Stimulated activated effector memory CD8-positive, alpha-beta T cell treated with anti-CD3 and anti-CD28 coated beads, Interleukin-12 subunit alpha, Interleukin-12 subunit beta, amount 100 ng/mL, for 72 hours (primary cell): ENCODE measurements at places on chromosomes 1 and 21.

- no peak for DNase-seq
Measured at GRCh38 chr1:24468685-24469316, 33.8 kb upstream of the RCAN3 start.

- DNase-seq = no peak
Measured at GRCh38 chr1:54153535-54154439, 987 bp upstream of the CDCP2 start.

- DNase-seq = no peak
Measured at GRCh38 chr21:15875286-15875685, 145.5 kb downstream of the USP25 start.

DNA sequence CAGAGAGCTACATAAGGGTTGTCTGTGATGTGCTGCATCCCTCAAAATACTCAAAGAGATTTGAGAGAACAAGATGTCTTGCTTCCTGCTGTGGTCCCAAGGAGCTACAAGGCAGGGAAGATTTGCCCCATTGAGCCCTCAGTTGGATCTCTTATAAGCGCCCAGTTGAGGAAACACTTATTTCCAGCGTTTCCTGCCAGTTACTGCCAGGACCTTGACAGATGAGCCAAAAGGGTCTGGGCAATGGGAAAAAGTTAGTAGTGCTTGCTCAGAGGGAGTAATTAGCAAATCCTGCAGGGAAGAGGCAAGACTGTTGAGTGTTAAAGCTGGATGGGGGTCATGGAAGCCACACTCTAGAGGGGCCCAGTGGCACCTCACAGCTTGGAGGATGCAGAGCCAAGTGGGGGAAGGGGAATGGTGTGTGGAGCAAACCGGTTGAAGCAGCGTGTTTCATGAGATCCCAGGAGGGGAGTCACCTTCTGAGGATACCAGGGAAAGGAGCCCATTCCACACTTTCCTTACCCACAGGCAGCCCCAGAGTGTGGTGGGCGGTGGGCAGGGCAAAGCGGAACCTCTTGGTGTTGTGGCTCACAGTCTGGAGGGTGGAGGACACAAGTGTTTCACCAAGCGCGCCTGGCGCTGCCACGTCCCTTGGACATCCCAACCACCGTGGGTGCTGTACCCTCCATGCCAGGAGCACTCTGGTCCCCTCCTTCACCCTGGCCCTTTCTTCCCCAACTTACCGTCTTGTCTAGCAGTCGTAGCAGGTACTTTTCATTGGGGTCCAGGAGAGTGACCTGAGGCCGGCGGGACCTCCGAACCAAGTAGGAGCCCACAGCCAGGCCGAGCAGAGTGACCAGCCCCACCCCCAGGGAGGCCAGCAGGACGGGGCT lies 805 bp downstream of the CYB5R1 start:
- DNase-seq = no peak

DNA sequence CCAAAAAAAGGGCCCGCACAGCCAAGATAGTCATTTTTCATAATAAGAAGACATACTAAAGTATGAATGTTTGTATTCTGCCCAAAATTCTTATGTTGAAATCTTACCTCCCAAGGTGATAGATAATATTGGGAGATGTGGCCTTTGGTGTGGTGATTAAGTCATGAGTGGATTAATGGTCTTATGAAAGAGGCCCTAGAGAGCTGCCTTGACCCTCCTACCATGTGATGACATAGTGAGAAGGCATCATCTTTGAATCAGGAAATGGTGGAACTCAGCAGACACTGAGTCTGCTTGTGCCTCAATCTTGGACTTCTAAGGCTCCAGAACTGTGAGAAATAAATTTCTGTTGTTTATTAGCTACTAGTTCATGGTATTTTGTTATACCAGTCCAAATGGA lies 11.8 kb upstream of the RNPC3 start:
- DNase-seq = no peak

DNA sequence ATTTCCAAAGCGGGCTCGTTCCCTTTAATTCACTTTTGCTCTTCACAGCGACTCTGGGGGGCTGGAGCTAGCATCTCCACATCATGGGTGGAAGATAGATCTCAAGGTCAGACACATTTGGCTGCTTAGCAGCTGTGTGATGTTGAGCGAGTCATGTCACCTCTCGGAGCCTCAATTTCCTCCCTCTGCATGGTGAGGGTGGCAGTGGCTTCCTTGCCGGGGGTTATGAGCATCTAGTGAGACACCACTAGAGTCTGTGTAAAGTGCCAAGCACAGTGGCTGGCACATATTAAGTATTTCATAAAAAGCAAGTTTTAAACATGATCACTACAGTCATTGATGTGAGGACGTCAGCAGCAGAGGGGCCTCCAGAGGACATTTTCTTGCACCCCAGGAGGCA lies 16.9 kb upstream of the ECE1 start:
- DNase-seq = no peak

DNA sequence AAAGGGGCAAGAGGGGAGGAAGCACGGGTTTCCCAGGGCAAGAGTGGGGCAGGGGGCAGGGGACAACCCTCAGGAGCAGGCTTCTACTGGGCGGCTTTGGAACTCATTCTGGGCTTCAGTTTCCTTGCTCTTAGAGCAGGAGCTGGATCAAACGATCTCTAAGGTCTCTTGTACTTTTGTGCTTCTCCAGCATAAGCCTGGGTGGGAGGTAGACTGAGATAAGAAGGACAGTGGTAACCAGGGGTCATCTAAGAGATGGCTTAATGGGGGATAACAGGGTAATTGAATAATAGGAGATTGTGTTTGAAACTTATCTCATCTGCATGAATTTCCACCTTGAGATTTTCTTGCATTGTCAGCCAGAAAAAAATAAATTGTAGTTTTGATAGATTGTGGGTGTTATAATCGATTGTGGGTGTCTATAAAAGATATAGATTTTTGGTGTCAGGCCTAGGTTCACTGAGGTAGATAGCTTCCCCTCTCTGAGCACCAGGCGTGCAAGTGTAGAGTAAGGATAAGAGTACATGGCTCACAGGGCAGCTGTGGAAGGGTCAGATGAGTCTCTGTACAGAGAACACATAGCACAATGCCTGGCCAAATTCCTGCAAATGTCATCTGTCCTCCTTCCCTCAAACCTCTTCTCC lies 68.0 kb downstream of the CD58 start:
- DNase-seq = no peak

DNA sequence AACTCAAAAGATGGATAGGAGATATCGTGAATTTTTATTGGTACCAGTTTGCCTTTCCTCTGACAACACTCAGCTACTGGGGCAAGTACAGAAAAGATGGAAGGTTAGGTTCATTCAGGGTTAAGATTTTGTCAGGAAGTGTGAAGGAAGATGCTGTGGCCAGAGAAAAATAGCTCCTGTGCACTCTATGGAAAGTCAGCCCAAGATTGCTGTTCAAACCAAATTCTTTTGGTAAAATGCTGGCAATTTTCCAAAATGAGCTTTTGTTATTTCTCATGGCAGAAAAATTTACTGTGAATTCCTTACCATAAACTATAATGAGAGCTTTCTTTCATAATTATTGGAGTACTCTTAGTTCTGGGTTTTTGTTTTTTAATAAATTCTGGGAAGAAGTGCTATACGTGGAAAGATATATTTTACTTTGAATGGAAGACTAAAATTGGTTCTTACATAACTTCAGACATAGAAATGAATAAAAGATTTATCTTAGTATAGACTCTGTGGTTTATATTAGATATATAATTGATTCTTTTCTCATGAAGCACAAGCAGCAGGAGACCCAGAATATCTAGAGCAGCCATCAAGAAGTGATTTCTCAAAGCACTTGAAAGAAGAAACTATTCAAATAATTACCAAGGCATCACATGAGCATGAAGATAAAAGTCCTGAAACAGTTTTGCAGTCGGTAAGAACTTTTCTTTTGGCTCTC lies 112.2 kb downstream of the USP25 start:
- no peak for DNase-seq

DNA sequence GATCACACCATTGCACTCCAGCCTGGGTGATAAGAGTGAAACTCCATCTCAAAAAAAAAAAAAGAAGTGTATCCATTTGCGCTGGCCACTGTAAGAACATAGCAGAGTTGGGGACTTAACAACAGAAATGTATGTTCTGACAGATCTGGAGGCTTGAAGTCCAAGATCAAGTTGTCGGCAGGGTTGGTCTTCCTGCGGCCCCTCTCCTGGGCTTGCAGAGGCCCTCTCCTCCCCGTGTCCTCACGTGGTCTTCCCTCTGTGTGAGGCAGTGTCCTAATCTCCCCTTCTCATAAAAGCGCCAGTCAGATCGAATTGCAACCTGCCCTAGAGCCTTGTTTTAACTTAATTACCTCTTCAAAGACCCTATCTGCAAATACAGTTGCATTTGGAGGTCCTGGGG lies 52.6 kb downstream of the MT1HL1 start:
- DNase-seq = no peak

GRCh38 chr1:211551638-211552460 lies 27.1 kb downstream of the SLC30A1 start:
- no peak for DNase-seq

- DNase-seq = no peak
Measured at GRCh38 chr1:29249170-29249691, 12.9 kb downstream of the PTPRU start.

DNA sequence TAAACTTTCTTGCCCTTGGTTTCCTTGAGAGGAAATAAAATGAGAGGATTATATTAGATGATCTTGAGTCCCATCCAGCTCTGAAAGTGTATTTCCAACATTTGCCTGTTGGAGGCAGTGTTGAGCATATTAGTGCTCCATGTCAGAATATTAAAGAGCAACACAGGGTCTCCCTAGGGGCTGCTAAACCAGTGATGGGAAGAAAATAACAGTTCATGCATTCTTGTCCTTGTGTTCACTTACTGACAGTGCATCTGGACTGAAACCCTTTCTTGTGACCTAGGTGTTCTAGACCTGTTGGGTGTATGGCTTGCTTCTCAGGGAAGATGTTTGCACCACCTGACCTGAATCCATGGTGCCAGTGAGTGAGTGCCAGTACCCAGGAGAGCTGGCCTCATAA lies 124.7 kb upstream of the KIAA0040 start:
- peak; percentile 59 for DNase-seq

- DNase-seq = peak; percentile 30
Measured at GRCh38 chr21:44697811-44698734, 1.1 kb downstream of the KRTAP10-12 start.

DNA sequence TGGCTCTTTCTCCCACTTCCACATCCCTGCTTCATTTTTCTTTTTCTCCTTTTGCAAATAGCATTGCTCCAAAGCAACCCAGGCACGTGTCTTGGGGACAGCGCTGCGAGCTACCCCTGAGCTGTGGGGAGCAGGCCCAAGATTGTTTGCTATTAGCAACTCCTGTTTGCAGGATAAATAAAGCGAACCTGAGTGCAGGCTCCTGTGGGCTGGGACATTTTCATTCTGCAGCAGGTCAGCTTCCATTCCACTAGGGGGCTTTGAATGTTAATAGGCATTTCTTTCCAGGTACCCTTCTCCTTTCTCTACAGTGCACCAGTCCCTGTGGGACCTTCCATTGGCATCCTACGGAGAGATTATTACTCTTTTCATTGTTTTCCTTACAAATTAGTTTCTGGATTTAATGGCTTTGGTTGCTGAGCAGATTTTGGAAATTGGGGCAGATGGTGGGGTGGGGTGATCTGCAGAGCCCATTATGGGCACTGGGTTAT lies 54.0 kb downstream of the OLFML3 start:
- no peak for DNase-seq

GRCh38 chr1:115980998-115981993 lies 5.0 kb downstream of the SLC22A15 start:
- DNase-seq = no peak

GRCh38 chr1:84434081-84434769 lies 35.9 kb downstream of the DNASE2B start:
- no peak for DNase-seq

DNA sequence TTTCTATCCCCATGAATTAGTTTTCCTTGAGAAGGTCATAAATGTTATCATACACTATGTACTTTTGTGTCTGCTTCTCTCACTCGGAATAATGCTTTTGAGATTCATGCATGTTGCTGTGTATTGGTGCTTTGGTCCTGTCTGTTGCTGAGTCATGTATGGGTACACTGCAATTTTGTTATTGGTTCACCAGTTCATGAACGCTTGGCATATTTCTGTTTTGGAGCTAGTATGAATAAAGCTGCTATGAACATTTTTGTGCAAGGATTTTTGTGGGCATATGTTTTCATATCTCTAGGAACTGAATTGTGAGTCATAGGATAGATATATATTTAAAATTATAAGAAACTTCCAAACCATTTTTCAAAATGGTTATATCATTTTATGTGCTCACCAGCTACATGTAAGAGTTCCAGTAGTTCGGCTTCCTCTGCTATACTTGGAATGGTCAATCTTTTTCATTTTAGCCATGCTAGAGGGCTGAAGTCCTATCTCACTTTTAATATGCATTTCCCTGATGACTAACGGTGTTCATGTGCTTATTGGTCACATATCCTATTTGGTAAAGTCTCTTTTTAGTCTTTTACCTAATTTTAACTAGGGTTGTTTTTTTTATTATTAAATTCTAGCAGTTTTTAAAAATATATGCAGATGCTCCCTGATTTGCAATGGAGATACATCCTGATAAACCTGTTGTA lies 38.2 kb downstream of the ETS2 start:
- no peak for DNase-seq

GRCh38 chr1:67674260-67675011 lies 10.6 kb upstream of the GADD45A start:
- DNase-seq = peak; percentile 62

DNA sequence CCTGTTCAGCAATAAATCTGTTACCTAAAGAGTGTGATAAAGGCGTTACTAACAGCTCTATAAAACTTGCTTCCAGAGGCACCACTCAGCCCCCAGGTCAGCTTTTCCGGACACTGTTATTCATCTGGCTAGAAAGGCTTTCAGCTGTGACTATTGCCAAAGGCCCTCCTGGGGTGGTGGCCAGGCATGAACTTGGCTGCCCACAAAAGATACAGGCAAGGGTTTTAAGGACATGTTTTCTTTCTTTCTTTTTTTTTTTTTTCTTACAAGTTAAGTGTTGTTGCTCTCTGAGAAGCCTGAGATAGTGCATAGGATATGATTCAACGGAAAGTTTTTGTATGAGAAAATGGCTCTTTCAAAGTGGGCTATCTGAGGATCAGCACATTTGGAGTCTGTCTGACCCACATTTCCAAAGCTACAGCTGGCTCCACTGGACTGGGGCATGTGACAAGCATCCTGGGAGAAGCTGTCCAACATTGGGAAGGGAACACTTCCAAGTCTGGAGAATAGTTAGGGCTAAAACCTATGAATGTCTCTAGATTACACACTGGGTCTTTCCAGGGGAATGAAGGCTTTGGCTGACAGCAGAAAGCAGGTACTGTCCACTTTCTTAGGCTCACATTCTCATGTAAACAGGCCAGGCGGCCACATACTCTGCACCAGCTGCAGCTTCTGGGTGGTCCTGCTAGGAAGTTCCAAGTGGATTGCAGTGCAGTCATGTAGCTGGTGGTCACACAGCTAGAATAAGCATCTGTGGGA lies 639.7 kb downstream of the LMO4 start:
- no peak for DNase-seq
